Fibroblast of skin of scalp (primary cell): ENCODE measurements at places on chromosomes 1 and 21.

DNA sequence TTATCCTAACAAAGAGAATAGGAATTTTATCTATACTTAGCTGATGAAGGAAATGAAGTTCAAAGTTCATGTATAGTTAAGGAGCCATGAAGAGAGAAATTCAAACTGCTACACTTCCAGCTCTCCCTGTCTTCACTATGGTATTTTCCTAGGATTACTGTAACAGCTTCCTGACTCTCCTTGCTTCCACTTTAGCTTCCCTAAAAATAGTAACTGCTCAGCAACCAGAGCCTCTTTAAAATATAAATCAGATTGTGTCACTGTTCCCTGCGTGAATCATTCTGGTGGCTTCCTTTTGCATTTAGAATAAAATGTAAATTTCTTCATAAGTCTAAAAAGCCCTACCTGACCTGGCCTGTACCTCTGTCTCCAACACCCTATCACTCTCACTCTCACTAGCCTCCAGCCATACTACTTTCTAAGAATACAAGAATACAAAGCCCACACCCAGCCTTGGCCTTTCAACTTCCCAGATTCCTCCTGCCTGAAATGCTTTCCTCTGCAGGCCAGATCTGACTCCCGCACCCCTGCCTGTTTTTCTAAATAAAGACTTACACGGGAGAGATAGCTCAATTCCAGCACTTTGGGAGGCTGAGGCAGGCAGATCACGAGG, 30.5 kb downstream of the OR10J1 start:
- no peak for DNase-seq

GRCh38 chr1:229305392-229305791, 34.5 kb downstream of the RAB4A start:
- no peak for DNase-seq

DNA sequence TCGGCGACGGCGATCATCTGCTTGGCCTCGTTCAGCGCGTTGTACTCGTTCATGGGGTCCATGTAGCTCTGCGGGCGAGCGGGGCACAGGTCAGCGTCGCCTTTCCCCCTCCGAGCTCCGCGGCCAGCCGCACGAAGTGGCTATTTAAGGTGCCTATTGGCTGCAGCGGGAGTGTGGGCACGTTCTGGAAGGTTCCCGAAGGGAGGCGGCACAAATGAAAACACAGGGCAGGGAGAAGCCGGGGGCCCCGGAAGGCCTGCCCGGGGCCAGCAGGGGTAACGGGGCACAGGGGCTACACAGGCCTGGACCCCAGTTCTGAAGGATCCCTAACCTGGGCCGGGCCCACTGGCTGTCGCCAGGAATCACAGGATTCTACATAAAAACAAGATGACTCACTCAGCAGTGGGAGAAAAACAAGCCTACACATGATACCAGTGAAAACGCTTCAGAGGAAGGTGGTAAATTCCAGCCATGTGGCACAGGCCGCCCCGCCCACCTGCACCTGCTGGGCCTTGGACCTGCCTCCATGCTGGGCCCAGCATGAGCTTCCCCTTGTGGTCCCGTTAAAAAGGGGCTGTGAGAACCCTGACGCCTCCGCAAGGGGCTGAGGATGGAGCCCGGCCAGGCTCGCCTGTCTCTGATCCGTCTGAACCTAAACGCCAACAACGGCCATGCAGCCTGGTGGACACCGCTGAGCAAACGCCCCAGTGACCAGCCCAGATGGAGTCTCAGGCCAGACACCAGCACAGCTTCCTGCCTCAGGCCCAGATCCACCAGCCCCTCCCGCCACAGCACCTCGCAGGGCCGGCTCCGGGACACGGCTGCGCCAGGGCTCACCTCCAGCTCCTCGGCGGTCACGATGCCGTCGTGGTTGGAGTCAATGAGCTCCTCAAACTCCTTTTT, 3.9 kb upstream of the TNFRSF4 start:
- DNase-seq: no peak

GRCh38 chr1:45585110-45585426, 1.2 kb downstream of the NASP start:
- DNase-seq: no peak

DNA sequence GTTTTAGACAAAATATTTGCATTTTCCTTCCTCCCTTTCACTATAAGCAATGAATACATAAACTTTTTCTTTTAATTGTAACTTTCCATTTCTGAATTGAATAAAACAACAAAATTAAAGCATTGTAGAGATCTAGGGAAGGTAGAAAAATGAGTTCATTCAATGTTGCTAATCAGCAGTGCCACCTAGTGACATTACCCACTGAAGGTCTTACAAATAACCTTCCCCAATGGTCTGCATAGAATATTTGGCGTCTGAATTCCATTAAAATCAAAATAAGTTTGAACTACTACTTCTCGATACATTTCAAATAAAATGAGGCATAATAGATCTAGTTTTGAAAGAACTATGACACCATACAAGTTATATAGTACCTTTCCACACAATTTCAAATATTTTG, 19.6 kb downstream of the FH start:
- DNase-seq: peak; percentile 55

DNA sequence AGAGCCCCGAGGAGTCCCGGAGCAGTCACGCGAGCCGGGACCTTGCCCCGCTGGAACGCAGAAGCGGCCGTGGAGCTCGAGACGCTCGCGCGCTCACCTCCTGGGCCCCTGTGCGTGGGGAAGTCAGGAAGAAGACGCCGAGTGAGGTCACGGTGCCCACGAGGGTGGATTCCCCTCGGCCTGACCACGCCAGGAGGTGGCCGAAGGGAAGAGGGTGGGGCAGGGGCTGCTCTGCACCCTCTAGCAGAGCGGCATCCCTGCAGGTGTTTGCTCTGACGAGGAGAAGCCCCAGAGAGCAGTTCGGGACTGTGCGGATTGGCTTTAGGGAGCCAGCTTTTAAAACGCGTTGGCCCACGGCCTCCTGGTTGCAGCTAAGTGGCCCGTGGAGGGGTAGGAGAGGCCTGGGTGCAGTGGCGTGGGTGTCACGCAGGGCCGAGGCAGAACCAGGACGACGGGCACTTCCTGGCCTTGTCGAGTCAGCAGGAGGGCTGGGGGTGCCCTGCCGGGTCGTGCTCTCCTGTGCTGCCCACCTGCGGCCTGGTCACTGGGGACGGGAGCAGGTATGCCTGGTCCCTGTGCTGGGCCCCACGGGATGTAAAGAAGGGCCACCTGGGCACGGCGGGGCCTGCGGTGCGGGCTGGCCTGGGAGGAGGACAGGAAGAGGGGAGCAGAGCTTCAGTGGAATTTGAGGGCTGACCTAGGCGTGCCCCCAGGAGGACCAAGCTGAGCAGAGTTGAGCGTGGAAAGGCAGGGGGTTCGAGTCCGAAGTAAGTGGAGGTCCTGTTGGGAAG, 1.0 kb downstream of the PDXK start:
- no peak for DNase-seq

DNA sequence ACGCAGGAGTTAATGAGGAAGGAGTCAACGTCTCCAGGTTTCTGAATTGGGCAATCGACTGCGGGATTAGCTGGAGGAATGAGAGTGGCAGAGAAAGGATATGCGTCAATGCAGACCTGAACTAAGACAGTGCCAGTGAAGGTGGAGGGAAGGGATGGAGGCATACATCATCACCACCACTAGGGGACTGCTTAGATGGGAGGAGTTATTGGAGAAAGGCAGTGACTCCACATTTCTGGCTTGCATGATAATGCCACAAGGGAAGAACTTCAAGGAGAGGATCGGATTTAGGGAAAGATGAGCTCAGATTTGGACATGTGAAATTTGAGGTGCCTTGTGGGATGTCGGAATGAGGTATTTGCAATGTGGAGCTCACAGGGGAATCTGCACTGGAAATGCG, 17.5 kb downstream of the VASH2 start:
- peak; percentile 73 for DNase-seq

DNA sequence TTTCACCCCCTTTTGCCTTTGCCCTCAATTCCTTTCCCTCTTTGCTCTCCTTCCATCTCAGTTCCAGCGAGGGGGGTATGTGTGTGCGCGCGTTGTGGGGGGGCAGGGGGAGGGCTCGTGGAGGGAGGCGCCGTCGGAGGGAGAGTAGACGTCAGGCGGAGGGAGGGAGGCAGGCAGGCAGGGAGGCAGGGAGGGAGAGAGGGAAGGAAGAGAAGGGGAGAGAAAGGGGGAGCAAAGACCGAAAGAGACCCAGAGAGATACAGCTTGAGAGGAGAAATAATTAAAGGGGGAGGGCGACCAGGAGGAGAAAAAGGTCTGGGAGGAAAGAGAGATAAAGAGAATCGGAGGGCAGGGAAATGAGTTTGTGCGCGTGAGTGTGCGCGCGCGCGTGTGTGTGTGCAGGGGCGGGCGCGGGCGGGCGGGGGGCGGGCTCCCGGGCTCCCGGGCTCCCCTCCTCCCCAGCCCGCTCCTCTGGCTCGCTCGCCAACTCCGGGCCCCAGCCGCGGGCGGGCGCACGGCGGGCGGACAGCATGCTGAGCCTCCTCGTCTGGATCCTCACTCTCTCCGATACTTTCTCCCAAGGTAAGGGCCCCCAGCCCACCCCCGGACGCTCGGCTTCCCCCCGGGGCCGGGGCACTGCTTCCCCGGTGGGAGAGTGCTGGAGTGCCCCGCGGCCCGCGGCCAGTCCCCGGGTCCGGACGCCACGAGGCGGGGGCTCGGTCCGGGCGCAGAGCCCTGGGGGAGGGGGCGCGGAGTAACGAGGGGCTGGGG, at the start of gene KIRREL1:
Gene KIRREL1, plus strand, starts transcription at position 499 of the 771 bp plus-strand sequence. Its CDS starts 32 bp downstream, at position 531.
- DNase-seq: peak; percentile 85

GRCh38 chr1:67747671-67748546, 62.9 kb downstream of the GADD45A start:
- DNase-seq: peak; percentile 71

- no peak for DNase-seq
Measured at GRCh38 chr1:228404107-228404720, 2.4 kb downstream of the TRIM11 start.

DNA sequence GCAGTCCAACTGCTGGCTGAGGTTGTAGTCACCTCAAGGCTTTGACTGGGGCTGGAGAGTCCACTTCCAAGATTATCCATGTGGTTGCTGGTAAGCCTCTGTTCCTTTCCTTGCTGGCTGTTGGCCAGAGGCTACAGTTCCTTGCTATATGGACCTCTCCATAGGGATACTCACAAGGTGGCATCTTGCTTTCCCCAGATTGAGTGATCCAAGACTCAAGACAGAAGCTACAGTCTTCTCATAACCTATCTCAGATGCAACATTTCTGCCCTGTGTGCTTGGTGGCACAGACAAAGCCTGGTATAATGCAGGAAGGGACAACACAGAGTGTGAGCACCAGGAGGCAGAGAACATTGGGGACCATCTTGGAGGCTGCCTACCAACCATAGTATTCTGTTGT, 111.8 kb downstream of the FNBP1L start:
- DNase-seq: no peak

DNA sequence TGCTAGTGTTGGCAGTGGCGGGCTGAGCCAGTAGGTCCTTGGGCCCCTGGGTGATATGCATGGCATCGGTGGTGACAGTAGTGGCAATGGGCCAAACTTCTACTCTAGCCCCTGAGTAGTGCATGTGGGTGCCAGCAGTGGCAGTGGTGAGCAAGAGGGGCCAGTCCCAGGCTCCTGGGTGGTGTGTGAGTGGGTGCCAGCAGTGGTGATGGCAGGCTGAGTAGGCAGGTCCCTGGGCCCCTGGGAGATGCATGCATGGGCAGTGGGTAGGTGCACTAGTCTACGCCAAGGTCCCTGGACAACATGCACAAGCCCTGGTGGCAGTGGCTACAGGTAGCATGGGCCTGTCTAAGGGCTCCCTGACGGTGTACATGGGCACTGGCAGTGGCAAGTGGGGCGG, 24.6 kb upstream of the TTC22 start:
- no peak for DNase-seq

DNA sequence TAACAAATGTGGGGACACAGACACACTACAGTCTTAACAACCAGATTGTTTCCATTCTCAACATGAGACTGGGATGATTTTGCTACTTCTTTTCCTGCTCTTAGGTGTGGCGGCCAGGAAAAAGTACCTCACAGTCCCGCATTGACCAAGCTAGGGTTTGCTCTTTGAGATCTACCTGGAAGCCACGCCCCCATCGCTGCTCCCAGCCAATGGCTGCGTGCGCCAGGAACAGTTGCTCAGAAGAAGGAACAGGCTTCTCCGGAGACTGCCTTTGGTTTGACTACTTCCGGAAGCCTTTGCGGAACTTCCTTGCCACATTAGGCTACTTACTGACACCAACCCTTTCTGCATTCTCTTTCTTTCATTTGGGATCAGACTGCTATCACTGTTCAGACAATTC, 44.2 kb upstream of the PLD5 start:
- no peak for DNase-seq

DNA sequence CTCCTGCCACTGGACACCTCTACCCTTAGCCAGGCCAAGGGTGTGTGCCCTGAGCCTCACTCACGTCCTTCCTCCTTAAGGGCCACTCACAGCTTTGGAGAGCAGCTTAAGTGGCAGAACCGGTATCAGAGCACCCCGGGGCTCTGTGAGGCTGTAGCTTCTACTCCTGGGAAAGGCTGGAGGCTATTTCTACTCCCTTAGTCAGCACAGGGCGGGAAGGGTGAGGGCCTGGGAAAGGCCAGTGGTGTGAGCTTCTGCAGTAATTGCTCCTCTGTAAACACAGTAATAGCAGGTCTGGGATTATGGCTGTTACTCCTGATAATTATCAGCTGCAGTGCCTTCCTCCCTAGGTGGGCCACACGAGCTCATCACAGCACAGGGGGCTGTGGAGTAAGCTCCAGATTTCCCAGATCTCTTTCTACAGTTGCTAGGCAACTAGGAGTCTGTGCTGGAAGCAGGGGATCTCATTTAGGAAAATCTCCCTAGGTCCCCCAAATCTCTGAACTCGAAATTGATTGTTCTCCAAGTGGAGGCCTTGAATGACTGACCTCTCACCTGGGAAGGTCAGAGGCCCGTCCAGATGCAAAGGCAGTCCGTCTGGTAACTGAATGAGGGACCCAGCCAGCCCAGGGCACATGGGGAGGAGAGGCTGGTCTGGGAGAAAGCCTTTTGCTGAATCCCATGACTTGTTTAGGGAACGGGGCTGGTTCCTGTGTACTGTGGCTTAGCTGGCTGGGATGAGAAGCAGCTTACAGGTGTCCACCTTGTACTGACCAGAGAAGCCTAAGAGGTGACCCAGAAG, 29.3 kb downstream of the IER5 start:
- no peak for DNase-seq

GRCh38 chr1:167922023-167922422, 8.1 kb upstream of the ADCY10 start:
- DNase-seq: peak; percentile 15

- no peak for DNase-seq
Measured at GRCh38 chr1:214511639-214511998, 39.8 kb downstream of the PTPN14 start.

GRCh38 chr1:89727517-89728312, 93.1 kb upstream of the LRRC8D start:
- DNase-seq: no peak

DNA sequence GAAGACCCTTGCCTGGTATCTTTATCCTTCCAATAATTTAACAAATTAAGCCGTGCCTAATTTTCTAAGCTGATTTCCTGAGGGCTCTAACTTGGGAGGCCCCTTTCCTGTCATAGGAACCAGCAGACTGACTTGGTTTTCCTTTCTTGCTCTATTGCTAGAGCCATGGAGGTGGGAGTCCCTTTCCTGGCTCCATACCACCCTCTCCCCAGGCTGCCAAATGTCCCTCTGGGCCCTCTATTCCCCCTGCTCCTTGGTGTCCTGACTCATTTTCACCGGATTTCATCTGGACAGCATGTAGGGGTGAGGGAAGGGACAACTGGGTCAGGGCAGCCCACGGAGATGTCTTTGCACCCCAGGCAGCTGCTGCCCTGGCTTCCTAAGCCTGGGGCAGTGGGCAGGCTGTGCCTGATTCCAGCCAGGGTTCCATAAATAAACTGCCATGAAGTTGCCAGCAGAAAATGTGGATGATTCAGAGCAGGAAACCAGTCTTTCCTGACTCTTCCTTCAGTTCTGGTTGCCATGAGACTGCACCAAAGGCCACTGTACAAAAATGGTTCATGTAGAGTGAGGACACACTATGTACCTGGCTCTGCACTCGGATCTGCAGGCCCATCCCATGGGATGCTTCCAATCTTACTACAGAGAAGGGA, 38.0 kb upstream of the SERBP1 start:
- DNase-seq: no peak
